ENCODE measurements at places on chromosomes 11 and 22.

GRCh38 chr22:38204784-38205183 is 3.0 kb downstream of the MAFF start:
- no peak for DNase-seq

- DNase-seq = no peak
Measured at GRCh38 chr22:19568337-19569275, 44.4 kb upstream of the CLDN5 start.

DNA sequence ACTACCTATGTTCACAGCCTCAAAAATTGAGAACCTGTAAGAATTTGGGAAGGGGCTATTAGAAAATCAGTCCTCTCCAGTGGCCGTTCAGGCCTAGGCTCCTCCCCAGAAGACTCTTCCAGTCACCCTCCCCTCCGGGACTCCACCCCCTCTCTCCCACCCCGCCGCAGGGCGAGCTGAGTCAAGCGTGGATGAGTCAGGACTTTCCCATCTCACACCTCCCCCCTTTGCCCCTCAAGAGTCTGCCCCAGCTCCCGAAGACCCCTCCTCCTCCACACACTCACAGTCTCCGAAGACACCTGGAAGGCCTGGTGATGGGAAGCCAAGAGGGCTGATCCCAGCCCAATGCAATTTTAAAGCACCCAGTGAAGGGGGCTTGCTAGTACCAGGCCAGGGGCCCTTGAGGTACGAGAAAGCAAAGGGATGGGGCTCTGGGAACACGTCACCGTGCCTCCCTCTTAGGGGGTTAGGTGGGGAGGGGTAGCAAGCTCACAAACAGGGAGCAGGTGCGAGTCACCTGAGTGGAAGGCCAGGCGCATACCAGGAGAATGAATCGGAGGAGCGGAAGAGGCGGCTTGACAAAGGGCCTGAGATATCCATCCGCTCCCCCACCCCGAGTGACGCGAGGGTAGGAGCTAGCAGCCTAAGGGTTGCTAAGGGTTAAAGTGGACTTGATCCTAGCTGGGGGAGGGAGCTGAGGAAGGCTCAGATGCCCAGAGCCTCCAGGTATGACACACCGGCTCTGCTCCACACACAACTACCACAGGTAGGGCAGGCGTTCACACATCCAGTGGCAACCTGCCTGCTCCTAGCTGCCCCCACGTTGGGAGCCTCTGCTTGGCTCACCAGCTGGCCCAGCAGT is 13.6 kb downstream of the BCL9L start:
- peak; percentile 87 for DNase-seq

- DNase-seq = no peak
Measured at GRCh38 chr22:34161431-34162123, 241.3 kb upstream of the LARGE1 start.

DNA sequence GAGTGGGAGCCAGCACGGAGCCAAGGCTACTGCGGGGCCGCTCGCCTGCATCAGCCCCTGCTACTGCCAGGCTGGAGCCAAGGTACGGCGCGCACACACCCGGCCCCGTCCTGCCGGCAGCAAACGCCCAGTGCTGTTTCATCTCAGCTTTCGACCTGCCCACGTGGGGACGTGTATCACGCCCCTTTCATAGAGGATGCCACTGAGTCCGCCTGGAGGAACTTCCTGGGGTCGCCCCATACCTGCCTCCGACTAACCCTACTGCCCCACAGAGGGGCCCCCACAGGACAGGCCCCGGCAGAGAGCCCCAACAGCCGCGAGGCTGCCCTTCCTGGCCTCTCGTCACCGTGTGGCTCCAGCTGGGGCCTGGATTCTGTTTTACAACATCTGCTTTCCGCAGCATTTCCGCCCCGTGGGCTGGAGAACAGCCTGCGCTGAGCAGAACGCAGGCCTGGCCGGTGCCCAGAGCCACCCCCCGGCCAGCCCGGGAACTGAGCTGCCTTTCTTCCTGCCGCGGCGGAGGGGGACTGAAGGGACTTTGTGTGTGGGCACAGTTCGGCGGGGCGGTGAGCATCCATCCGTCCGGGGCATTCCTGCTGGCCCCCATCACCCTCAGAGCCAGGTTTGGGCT is 22.9 kb upstream of the ARHGAP8 start:
- no peak for DNase-seq

DNA sequence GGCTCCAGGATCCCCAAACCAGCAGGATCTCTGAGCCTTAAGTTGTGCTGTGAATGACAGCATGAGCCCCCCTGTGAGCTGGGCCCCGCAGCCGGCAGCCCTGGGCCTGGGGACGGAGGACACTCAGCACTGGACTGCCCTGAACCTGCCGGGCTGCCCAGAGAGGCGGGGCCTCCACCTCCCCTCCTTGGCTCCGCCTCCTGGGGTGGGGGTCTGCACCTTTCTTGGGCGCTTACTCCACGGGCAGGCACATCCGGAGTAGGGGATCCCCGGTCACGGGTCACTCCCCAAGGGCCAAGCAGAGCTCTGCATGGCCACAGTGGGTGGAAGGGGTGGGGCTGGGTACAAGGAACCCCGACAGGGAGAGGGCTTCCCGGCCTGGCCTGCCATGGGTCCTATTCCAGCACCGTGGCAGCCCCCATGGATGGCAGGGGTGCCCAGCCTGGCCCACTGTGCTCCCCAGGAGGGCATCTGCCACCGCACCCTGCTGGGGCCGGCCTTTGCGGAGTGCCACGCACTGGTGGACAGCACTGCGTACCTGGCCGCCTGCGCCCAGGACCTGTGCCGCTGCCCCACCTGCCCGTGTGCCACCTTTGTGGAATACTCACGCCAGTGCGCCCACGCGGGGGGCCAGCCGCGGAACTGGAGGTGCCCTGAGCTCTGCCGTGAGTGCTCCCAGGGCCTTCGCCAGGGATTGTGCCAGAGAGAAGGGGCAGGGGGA is 5.4 kb downstream of the MUC5B start:
- no peak for DNase-seq

DNA sequence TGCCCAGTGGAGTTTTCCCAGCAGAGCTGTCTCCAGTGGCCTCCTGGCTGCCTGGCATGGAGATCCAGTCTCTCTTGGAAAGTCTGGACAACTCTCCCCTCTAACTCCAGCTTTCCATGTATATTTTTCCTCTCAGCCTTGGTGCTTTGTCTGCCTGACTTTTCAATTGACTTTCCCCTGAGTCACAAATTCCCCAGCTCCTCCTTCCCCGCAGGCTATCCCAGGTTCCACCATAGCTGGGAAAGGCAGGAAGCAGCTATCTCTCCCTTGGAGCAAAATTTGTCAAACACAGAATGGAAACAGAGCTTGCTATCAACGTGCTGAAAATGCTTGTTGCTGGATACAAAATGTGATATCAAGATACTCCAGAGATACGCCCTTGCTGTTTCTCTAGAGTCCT is 384.8 kb downstream of the TMEM135 start:
- DNase-seq = no peak

DNA sequence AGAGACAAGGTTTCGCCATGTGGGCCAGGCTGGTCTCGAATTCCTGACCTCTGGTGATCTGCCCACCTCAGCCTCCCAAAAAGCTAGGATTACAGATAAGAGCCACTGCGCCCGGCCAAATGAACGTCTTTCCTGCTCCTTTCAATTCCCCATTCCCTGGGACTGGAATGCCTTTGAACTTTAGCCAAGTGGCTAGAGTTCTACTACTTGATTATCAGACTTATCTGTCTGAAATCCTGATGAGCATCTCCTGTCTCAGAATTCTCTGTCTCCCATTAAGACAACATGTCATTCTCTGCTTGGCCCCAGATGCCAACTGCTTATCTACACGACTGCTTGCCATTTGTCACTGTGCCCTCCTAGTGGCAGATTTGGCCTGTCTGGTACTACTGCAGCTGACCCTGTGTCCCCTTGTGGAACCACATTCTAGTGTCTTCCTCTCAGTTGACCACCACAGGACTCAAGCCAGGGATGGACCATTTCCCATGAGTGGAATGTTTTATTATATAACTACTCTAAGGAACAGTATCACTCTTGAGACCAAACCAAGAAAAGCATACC is 33.1 kb upstream of the IPO7 start:
- no peak for DNase-seq

- peak; percentile 39 for DNase-seq
Measured at GRCh38 chr11:118689852-118690552, 10.6 kb upstream of the TREH start.

- no peak for DNase-seq
Measured at GRCh38 chr11:34323601-34324000, 34.2 kb downstream of the ABTB2 start.

DNA sequence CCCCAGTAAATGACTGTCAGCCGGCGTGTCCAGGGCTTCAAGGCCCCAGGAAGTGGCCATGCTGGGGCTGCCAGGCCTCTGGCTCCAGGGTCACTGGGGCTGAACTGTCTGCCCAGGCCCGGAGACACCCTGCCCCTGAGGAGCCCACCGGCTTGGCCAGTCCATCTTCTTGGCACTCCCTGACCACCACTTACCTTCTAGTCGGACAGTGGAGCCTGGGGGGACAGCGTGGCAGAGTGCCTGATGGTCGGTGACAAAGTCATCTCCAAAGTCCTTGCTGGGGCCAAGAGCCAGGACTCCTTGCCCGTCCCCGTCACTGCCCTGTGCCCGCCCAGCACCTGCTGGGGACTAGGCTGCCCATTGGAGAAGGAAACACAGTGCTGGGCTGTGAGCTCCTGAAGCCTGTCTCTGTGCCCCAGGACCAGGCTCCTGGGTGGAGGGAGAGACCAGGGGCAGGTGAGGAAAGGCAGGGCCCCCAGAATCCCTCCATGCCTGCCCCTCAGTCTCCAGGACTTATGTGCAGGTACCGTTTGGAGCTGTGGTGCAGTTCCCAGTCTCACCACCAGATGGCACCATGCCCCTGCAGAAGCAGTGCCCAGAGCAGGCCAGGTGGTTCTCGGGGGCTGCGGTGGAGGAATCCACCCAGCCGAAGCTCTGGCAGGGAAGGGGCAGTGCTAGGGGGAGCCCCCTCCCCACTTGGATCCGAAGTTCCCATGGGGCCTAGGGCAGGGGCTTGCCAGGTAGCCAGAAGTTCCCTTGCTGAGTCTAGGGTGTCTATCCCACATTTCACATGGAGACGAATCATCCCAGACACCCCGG is 6.0 kb upstream of the CCDC188 start:
- peak; percentile 18 for DNase-seq
